ENCODE measurements at places on chromosomes 6 and 20. TPM values are rescaled to one million over a fixed set of nuclear protein-coding genes. Genes with fewer than 3 reads are reported as not detected.
A peak's percentile ranks its signal among the peaks of the same experiment; 100 is the strongest.

GRCh38 chr6:4487538-4487937 is 288.7 kb upstream of the CDYL start:
- no peak for DNase-seq

GRCh38 chr6:39362487-39362865 is 40.0 kb upstream of the KCNK16 start:
- no peak for DNase-seq

SLC17A1 gene
- not detected for total RNA-seq

DNA sequence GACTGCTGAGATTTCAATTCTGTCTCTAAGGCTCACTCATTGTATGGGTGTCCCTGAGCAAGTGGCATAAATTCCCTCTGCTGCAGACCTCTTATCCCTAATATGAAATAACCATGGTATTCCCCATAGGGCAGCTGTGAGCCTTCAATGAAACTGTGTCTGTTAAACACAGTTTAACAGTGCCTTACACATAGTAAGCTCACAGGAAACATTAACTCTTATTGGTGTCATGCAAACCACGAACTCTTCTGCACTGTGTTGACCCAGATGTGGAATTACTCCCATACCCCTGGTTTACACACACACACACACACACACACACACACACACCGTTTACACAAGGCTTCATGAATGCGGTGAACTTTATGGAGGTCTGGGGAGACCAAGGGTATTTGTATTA is 23.2 kb downstream of the DAAM2 start:
- no peak for DNase-seq

EDN3 gene
- total RNA-seq, result 0.16 TPM

DNA sequence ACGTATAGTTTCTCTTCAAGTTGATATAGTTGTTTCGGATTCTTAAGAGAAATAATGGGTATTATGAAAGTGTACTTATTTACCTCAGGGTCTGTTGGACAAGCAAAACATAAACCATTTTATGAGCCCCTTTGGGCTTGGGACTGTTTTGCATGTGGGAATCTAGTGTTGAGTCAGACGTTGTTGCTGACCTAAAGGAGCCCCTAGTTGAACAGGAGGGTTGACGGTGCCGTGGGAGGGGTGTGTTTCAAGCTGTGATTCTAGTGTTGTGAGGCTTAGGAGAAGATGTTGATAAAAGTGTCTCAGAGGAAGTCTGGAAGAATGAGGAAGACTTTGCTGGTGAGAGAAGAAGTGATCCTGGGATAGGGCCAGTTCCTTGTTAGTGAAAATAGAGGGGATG is 140.0 kb downstream of the ARID1B start:
- no peak for DNase-seq

DNA sequence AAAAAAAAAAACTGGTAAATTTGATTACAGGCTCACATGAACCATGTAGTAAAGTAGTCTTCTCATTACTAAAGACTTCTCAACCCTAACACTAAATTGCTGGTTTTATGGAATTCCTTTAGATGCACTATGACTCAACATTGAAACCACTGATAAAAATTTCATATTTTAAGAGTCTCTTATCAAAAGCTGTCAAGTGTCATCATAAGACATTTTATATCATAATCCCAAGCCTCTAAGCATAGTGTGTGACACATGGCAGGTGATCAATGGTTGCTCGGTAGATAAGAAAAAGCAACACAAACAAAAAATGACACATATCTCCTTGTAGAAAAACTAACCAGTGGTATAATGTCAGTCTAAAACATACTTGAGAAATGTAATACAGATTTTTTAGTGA is 258.4 kb downstream of the RNGTT start:
- DNase-seq, result no peak

- DNase-seq, result no peak
Observed at GRCh38 chr6:2103765-2104523, 141.5 kb downstream of the GMDS start.

GRCh38 chr6:131764350-131764749 is 43.5 kb upstream of the ENPP1 start:
- no peak for DNase-seq

DNA sequence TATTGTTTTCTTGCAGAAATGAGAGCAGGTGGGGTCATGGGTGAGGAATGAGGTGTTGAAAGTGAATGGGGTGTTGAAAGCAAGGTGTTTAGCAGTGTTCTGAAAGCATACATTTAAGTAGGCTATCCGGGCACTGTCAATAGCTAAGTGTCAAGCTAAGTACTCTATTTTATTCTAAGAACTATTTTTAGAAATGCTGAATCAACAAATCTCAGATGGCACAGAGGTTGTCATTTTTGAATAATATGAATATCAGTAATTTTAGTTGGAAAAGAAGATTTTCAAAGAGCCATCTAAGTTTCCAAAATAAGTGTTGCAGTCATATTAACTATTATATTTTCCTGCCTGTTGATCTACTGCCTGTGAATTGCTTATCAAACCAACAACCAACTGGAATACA is 21.7 kb upstream of the SLC17A3 start:
- no peak for DNase-seq

DEFB132 gene
- total RNA-seq, result not detected

GRCh38 chr20:53617791-53618489 is 24.3 kb upstream of the ZNF217 start:
- no peak for DNase-seq

- no peak for DNase-seq
Observed at GRCh38 chr6:16729744-16730143, 31.5 kb downstream of the ATXN1 start.

WFDC10A gene
- total RNA-seq, result not detected

DNA sequence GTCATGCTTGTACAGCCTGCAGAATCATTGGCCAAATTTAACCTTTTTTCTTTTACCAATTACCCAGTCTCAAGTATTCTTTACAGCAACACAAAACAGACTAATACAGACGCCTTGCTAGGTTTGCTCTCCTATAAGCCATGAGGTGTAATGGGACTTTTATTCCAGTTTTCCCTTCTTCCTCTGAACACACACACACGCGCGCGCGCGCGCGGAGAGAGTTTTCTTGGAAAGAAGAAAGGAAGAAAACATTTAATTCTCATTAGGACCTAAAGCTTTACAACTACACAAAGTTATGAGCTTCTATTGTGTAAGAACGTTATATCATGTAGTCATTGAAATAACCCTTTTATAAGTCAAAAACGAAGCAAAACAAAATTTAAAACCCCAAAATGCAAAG is 681.6 kb upstream of the FLRT3 start:
- no peak for DNase-seq

- DNase-seq, result no peak
Observed at GRCh38 chr6:121901432-121901831, 466.0 kb downstream of the GJA1 start.

RAD21L1 gene
- not detected for total RNA-seq

TREM2 gene
- total RNA-seq, result 9.4 TPM

DNA sequence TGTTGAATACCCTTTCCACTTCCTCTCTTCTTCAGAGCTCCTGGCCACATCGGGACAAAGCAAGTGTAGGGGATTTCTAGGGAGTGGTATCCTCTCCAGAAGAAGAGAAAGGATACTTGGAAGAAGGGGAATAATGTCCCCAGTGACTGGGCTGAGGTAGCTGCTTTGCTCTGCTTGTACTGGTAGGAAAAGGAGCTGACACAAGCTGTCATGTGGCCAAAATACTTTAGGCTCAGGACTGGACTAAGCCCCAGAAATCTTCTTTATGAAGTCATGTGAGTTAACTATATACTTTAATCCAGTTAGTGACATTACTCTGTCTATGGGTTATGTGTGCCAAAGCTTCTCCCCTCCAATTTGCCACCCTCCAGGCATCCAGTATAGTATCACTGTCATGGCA is 40.5 kb downstream of the AKIRIN2 start:
- no peak for DNase-seq

DNA sequence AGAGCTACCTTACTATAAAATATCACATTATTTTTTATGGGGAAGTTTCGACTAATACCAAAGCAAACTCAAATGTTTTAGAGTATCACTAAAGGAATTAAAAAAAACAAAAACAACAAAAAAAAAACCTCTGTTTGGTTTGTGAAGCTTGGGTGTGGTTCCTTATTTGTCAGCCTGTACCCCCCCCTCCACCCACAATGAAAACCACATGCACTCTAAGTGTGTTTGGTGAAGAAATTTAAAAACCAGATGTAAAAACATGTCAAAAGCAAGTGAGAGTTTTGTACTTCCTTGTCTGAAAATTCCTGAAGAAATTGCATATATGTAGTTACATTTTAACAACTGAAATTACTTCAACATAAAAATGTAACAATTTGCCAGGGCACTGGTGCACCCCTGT is 3.1 kb downstream of the STK38 start:
- DNase-seq, result no peak

GRCh38 chr20:41055679-41056078 is 27.1 kb downstream of the TOP1 start:
- no peak for DNase-seq

- DNase-seq, result no peak
Observed at GRCh38 chr6:75396005-75396800, 97.4 kb downstream of the FILIP1 start.

DNA sequence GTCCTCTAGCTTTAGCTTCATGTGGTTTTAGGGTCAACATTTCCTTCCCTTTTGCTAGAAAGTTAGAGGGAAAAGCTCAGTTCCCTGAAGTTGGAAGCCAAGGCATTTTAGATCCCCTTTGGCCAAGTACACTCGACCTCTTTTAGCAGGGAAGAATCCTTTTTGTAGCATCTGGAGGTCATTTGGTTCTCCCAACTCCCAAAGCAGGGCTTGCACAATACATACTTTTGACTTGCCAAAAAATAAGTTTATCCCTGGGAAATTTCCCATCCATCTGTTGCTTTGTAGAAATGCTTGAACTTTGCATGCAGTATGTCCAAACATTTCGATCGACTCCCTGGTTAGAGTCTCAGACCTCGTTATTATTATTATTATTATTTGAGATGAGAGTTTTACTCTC is 4.6 kb upstream of the EDEM2 start:
- no peak for DNase-seq

PRR18 gene
- total RNA-seq, result 0.23 TPM

SLC17A9 gene
- 10.1 TPM for total RNA-seq

CST5 gene
- not detected for total RNA-seq

- DNase-seq, result no peak
Observed at GRCh38 chr6:168746013-168746412, 305.0 kb downstream of the SMOC2 start.

DNA sequence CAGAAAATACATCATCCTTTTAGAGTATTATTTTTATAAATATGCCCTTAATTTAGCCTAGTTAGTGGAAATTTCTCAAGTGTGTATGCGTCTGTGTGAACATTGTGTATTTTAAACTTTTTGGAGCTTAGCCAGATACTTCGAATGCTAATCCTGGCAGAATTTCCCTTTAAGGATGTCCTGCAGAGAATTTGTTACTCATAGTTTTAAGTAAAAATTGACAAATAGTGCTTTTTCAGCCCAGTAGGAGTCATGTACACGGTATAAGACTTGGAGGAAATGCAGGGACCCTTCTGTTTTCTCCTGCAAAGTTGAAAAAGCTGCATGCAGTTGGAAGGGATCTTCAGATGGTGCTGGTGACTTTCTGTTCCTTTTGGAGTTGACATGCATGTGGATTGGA is at the start of gene FHL5:
TSS of gene FHL5 (plus strand) at position 243 of the 400 bp plus-strand sequence. CDS start 40,486 bp downstream, outside the sequence.
- DNase-seq, result no peak

DNA sequence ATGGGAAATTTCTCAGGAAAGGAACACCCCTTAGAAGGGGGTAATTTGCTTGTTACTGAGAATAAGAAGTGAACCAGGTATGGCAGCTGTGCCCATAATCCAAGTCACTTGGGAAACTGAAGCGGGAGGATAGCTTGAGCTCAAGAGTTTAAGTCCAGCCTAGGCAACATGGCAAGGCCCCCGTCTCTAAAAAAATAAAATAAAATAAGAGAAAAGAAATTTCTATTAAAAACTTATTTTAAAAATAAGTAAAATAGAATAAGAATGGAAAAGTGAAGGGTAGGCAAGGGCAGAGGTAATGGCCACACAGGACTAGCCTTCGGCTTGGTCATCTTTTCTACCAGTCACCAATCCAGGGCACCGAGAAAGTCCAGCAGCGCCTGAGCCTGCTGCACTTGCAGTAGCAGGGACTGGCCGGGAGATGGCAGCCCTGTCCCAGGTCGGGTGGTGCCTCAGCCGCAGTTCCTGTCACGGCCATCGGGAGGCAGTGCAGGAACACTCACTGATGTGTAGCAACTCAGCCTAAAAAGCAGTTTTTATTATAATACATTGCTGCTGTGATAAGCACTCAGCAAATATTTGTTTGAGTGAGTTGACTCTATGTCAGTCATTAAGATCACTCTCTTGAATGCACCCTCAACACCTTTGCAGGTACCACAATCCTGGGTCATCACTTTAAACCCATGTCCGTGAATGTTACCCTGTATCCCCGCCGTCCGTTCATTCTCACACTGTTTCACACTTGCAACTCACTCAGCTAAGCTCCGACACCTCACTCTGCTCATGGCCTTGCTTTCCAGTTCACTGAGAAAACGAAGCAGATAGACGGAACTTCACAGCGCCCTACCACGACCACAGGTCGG is 23.2 kb upstream of the GCM1 start:
- DNase-seq, result peak; percentile 92

- no peak for DNase-seq
Observed at GRCh38 chr6:25606151-25606550, 45.9 kb upstream of the SCGN start.

PRKN gene
- total RNA-seq, result 12.1 TPM

CDSN gene
- total RNA-seq, result not detected

- no peak for DNase-seq
Observed at GRCh38 chr6:108715832-108716231, 132.4 kb upstream of the ARMC2 start.

GRCh38 chr6:157912326-157912725 is 69.3 kb upstream of the SYNJ2 start:
- DNase-seq, result no peak
